Fibroblast of the aortic adventitia (primary cell): ENCODE measurements at places on chromosomes 2 and 18. TPM values are rescaled to one million over a fixed set of nuclear protein-coding genes. Genes with fewer than 3 reads are reported as not detected.
A peak's percentile ranks its signal among the peaks of the same experiment; 100 is the strongest.

DNA sequence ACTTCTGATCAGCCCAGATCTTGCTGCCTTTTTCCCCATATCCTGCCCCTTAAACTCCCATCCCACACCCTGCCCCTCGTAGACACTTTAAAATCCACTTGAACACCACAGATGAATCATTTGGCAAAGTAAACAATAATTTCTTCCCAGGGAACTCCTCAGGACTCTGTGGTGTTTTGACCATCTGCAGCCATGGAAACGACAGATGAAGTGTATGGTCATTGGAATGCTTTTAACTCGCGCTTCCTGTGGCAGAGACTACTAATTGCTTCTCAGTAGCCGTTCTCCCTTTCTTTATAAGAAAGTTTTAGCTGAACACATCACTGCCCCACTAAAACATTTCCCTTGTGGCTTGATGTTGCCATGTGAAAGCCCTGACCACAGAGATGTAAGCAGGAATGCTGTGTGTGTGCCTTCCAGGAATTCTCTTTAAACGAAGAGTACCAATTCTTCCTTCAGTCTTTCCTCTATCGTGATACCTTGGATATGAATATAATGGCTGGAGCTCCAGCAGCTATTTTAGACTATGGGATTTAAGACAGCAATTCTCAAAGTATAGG, 92.7 kb upstream of the PARD3B start:
- peak; percentile 85 for DNase-seq

Gene FKBP7
- 35.5 and 109 TPM in 2 replicates for total RNA-seq

Gene UGT1A5
- total RNA-seq = not detected in 2 replicates

Gene NLRC4
- not detected in 2 replicates for total RNA-seq

GRCh38 chr18:68713796-68714195, 1.1 kb downstream of the TMX3 start:
- no peak for DNase-seq

GRCh38 chr2:233079473-233079877, 19.3 kb downstream of the INPP5D start:
- DNase-seq = no peak

DNA sequence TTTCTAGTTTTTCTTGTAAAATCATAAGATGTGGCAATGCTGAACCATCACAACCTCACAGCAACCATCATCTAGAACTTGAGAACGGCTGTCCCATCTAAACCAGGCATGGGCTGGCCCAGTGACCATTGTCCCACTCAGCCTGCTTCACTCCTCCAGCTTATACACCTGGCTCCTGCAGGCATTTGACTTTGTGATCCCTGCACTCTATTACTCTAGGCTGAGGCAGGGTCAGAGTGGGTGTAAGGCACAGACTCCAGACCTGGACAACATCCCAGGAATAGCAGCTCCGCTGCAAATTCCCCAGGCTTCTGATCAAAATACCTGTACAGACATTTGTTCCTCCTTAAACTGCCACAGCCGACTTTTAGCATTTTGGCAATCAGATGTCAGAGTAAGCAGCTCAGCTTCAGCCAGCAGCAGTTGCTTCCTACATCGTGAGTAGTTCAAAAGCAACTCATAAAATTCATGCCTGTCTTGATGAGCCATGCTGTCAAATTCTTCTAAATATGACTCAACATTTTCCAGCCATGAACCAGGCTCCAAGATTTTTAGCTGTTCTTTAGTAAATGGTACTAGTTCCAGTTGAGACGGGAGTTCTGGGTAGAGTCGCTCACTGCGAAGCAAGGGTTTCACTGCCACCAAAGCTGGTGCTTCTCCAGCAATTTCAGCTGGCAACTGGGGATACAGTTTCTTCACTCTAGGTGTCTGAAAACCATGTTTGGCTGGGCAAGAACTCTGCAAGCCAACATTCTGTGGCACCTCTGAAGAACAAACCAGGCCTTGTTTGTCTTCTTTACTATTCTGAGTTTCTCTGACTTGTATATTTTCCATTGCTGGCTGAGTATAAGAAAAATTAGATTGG, 12.8 kb downstream of the EPG5 start:
- DNase-seq = peak; percentile 90

DNA sequence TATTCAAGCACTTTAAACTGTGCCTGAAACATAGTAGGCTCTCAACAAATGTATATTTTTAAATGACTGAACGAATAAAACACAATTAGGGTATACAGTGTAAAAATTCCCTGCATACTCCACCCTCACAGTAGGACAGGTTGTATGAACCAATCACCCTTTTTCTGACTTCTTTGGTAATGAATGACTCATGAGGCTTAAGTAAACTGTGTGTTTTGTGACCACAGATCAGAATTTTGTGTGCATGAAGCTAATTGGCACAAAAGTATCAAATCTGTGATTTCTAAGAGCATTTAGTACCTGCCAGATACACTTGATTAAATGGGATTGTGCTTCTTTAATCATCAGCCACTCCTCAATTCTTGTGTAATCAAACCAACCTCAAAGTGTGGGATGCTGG, 109.9 kb upstream of the MAP4K3 start:
- DNase-seq = no peak

Gene KLHL14
- total RNA-seq = not detected in 2 replicates

GRCh38 chr2:43810888-43811287, 27.8 kb downstream of the ABCG5 start:
- no peak for DNase-seq
